ENCODE measurements at places on chromosomes 7 and 10.
A peak's percentile ranks its signal among the peaks of the same experiment; 100 is the strongest.

DNA sequence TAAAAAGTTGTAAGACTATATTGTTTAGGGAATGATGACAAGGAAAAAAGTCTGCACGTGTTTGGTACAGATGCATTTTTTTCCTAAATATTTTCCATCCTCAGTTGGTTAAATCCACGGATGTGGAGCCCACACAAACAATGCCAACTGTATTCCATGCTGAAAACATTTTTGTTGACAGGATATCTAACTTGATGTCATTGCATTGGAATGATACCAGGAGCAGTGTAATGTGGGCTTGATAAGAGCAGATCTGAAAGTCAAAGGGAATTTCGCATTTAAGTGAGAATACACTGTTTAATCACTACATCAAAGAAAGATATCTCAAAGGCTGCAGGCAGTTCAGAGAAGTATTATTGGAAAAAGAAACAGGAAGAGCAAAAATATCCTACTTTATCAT is 49.5 kb upstream of the TMEM140 start:
- DNase-seq = no peak

DNA sequence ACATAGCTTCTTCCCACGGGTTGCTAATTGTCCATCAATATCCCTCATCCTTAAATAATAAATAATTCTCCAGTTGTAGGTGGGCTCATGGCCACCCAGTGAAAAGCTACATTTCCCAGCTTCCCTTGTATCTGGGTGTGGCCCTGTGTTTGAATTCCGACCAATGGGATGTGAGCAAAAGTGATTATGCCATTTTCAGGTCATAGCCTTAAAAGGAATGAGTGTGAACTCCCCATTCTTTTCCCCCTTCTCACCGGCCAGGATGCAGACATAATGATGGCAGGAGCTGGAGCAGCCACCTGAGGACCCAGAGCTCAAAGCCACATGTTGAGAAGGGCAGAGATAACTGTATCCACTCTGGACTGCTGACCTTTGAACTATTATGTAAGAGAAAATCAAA is 30.3 kb upstream of the CALU start:
- DNase-seq = no peak

- no peak for DNase-seq
Measured at GRCh38 chr7:72182036-72182435, 230.1 kb downstream of the CALN1 start.

- DNase-seq = peak; percentile 21
Measured at GRCh38 chr7:47404010-47404409, 177.9 kb downstream of the TNS3 start.

DNA sequence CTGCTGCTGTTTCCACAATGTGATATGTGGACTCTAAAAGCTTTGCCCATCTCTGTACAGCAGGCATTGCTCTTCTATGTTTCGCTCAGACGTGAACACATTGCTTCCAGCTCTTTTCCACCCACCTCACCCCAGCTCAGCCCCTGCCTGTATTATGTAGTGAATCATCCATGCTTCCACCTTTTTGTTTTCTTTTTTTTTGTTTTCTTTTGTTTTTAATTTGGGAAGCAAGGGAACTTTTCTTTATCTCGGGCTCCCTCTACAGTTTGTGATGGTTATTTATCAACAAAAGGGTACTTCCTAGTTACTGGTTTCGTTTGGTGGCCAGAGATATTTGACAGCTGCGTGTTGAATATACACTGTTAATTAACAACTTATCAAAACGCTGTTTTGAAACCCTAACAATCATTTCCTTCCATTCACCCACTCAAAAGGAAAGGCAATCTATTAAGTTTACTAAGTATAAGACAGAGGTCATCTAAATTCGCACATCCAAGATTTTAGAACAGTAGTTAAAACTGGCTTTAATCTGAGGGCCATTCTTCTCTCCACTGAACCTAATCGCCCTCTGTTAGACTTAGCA is 127.9 kb upstream of the STK17A start:
- DNase-seq = no peak

DNA sequence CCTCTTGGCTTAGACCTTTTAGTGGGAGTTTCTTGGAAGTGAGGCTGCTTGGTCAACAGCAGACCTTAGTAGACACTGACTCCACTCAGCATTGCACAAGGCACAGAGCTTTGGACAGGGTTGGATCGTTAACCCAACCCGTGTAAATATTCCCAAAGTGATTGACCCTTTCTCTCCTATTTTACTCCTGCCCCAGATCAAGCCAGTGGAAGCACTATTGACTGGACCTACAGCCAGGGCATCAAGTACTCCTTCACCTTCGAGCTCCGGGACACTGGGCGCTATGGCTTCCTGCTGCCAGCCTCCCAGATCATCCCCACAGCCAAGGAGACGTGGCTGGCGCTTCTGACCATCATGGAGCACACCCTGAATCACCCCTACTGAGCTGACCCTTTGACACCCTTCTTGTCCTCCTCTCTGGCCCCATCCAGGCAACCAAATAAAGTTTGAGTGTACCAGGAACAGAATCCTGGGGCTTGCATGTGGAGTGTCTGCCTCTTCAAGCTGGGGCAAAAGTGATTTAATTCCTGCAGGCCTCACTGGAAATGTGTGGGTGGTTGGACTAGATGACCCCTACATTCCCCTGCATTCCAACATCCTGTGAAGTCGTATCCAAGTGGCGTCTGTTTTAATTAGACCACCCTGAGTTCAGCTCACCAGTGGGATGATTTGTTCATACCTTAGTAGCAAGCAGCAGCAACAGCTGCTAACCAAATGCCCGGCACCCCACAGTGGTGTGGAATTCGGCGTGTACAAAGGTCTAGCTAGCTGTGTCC is 7.5 kb downstream of the CPA1 start:
- DNase-seq = no peak

DNA sequence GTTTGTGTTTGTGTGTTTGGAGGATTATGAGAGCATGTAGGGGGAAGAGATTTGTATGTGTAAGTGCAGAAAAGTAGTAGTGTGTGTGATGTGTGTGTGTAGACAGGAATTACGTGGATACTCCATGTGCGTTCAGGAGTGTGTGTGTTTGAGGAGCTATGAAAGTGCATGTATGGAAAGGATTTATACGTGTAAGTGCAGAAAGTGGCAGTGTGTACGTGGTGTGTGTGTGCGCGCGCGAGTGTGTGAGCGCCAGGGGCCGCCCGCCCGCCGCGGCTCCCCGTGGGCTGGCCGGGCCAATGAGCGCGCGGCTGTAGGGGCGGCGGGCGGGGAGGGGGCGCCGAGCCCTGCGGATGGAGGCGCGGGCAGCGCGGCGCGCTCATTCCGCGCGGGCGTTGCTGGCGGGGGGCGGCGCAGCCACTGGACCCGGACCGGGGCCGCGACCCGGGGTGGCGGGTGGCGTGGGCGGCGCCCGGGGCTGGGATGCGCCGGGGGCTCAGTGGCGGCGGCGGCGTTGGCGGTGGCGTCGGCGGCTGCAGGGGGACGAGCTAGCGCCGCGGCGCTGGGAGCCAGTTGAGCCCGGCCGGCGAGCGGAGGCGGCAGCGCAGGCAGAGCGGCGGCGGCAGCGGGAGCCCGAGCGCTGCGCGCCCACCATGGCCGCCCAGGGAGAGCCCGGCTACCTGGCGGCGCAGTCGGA is at the start of gene BICC1:
TSS of gene BICC1 (plus strand) at position 382 of the 697 bp plus-strand sequence. CDS start at position 654, 272 bp downstream.
- no peak for DNase-seq

GRCh38 chr7:97024209-97025129 is at the start of gene DLX5:
DLX5 (minus strand) TSS chr7:97024831; CDS start chr7:97024623, 208 bp downstream.
- no peak for DNase-seq

DNA sequence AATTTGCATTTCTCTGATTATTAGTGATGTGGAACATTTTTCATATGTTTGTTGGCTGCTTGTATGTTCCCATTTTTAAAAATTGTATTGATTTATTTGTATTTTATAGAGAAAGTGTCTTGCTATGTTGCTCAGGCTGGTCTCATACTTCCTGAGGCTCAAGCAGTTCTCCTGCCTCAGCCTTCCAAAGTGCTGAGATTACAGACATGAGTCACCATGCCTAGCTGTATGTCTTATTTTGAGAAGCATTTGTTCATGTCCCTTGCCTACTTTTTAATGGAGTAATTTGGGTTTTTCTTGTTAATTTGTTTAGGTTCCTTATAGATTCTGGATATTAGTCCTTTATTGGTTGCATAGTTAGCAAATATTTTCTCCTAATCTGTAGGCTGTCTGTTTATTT is 214.2 kb upstream of the KAT6B start:
- DNase-seq = no peak

DNA sequence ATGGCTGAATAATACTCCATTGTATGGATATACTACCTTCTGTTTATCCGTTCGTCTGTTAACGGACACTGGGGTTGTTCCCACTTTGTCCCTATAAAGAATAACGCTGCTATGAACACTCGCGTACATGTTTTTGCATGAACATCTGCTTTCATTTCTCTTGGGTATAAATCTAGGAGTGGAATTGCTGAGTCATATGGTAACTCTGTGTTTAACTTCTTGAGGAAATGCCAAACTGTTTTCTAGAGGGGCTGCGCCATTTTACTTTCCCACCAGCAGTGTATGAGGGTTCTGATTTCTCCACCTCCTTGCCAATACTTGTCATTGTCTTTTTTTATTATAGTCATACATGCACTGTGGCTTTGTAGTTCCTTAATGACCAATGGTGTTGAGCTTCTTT is 20.6 kb upstream of the RASSF4 start:
- no peak for DNase-seq

- no peak for DNase-seq
Measured at GRCh38 chr10:106716381-106716780, 448.1 kb downstream of the SORCS1 start.

DNA sequence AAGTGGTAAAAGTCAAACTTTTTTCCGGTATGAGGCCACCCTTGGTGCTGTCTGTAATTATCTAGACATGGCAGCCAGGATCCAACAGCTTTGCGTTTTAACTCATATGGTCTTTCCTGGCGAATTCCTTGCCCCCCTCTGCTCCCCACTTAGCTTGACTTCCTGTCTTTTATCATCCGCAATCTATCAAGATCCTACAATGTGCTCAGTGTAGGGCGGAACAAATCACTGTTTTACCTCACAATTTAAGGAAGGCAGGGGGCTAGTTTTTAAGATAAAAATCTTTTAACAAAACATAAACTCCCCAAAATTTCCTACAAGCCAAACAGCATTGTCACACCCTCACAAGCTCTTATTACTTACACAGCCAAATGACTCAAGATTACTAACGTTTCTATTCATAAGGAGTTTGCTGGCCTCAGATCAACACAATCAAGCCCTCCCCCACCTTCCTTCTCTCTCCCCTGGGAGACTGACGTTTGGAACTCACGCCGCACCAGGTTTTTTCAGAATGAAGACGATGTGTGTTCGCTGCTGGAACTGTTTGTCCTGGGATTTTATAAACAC is 1.3 kb upstream of the CDK14 start:
- DNase-seq = no peak

DNA sequence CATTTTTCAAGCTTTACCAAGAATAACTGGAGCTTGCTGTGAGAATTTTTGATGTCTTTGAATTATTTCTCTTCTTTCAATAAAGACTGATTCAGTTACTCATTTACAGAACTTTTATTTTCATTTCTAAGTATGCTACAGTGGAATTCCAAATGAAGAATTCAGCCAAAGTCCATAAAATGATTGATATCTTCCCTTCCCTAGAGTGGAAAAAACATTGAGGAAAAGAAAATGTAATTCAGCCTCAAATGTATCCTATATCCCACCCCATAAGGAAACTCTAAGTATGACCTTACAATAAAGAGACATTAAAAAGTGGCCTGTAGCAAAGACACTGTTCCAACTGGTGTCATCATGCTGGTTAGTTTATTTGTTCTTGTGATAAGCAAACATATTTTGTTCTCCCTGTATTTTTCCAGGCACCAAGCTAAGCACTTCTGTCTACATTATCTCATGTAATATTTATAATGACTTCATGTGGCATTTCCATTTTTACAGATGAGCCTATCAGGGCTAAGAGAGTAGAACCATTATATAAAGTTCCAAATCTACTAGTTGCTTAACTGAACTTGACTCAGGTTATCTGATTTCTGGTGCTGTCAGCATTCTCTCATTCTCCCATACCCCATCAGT is 450.4 kb downstream of the NEBL start:
- DNase-seq = no peak

GRCh38 chr7:121369462-121369861 is 26.6 kb downstream of the FAM3C start:
- no peak for DNase-seq

DNA sequence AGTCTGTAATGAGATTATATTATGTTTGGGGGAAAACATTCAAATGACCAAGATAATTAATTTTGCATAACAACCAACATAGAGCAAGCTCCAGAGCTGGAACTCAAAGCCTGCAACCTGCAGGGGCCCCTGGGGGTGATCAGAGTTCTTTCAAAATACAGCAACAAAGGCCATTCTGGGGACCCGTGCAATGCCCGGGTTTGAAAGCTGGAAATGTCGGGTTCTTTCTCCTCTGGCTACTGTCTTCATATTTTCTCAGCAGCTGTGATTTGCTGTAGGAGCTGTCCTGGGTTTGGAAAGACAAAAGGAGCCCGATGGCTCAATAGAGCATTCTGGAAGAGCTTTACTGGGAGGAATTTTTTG is 30.8 kb upstream of the CARD11 start:
- no peak for DNase-seq

DNA sequence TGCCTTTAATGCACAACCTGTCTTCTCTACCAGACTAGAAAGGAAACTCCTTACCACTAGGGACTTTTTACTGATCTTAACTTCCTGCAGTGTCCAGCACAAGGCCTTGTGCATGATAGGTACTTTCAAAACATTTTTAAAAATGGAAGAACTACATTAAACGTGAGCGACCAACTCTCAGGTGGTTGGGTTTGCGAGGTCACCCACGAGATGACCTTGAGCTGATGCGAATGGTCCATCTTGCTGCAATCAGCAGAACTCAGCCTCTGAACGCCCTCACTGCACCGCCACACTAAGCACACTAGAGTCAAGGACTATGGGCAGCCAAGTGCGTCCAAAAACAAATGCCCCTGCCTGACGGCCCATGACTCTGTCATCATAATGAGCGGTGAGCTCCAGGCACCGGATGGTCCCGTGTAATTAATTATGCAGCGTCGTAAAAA is 34.9 kb upstream of the PTF1A start:
- DNase-seq = no peak

DNA sequence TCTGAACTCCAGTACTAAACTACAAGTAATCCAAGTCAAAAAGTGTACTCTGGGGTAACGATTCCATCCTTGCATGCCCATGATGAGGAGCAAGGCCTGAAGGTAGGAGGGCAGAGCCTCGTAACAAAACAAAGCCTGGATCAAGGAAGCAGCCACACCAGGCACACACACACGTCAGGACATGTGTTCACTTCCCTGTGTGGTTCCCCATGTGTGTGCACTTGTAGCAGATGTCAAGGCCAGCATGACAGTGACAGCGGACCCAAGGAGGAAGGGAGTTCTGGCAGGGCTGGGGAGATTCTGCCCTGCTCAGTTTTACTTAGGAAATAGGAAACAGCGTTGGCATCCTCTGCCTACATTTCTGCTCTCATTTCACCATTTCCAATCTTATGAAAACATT is 92.8 kb downstream of the ALOX5 start:
- DNase-seq = no peak

Data from naive thymus-derived CD4-positive, alpha-beta T cell (primary cell).